ENCODE measurements at places on chromosomes 12 and 14. TPM values are rescaled to one million over a fixed set of nuclear protein-coding genes. Genes with fewer than 3 reads are reported as not detected.
A peak's percentile ranks its signal among the peaks of the same experiment; 100 is the strongest.

- H3K27ac ChIP-seq = peak overlapping the region; percentile 91
- no peak overlapping the region for H3K4me3 ChIP-seq
- H3K27me3 ChIP-seq = no peaks in the 10 kb centered on the region
- no peaks in the 10 kb centered on the region for H3K36me3 ChIP-seq
Measured at GRCh38 chr14:35384455-35385041, 20.0 kb downstream of the NFKBIA start.

GRCh38 chr14:24839617-24840203 is 205.7 kb upstream of the GZMB start:
- H3K4me1 ChIP-seq = peaks cover 2% of the 10 kb centered on the region
- no peaks in the 10 kb centered on the region for H3K36me3 ChIP-seq

- H3K27ac ChIP-seq = no peak overlapping the region
- H3K36me3 ChIP-seq = no peaks in the 10 kb centered on the region
- no peaks in the 10 kb centered on the region for H3K4me1 ChIP-seq
- no peak overlapping the region for H3K4me3 ChIP-seq
- H3K27me3 ChIP-seq = no peaks in the 10 kb centered on the region
Measured at GRCh38 chr14:74207943-74208342, 31.3 kb upstream of the VSX2 start.

DNA sequence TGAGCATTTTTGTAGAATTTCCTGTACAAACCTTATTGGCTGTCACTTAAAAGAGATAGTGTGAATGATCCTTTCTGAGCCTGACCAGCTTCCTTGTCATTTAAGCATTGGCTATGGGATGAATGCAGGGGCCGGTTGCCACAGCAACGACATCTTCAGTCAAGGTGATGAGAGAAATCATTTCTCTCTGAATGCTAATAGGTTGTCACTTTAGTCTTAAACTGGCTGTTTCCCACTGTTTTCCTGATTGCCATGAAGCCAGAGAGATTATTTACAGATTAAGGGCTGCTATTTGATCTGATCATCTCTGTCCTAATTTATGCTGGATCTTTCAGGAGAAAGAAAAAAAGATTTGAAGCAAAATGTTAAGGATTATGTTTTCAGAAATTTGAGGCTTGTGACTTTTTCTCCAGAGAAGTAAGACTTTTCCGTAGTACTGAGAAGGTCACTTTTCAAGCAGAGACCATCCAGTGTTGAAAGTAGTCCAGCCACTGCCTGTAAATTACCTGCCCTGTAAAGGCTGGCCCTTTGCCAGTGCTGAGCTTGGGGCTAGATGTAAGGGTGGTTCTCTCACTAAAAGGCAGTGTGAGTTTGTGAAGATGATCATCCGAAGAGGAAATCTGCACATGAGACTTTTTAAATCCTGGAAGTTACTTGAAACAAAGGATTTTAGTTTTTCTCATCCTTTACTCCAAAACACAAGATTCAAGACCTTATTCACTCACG is 235.6 kb downstream of the DACT1 start:
- no peaks in the 10 kb centered on the region for H3K27me3 ChIP-seq
- peak; percentile 13 for DNase-seq
- H3K4me1 ChIP-seq = no peaks in the 10 kb centered on the region
- H3K4me3 ChIP-seq = no peak overlapping the region
- H3K36me3 ChIP-seq = no peaks in the 10 kb centered on the region

GRCh38 chr14:65349100-65349499 is 63.4 kb upstream of the FUT8 start:
- H3K36me3 ChIP-seq = no peaks in the 10 kb centered on the region
- no peak overlapping the region for H3K27ac ChIP-seq
- DNase-seq = no peak
- H3K27me3 ChIP-seq = no peaks in the 10 kb centered on the region
- no peaks in the 10 kb centered on the region for H3K4me1 ChIP-seq

GRCh38 chr14:35539969-35540368 is 6.0 kb downstream of the INSM2 start:
- no peak overlapping the region for H3K4me3 ChIP-seq
- peaks cover 1% of the 10 kb centered on the region for H3K27me3 ChIP-seq
- H3K27ac ChIP-seq = no peak overlapping the region
- H3K36me3 ChIP-seq = no peaks in the 10 kb centered on the region
- H3K4me1 ChIP-seq = peaks cover 8% of the 10 kb centered on the region

GRCh38 chr12:40208707-40209446 is 15.9 kb upstream of the LRRK2 start:
- H3K36me3 ChIP-seq = no peaks in the 10 kb centered on the region
- H3K4me1 ChIP-seq = no peaks in the 10 kb centered on the region
- no peak overlapping the region for H3K4me3 ChIP-seq
- DNase-seq = no peak
- H3K27me3 ChIP-seq = no peaks in the 10 kb centered on the region

DNA sequence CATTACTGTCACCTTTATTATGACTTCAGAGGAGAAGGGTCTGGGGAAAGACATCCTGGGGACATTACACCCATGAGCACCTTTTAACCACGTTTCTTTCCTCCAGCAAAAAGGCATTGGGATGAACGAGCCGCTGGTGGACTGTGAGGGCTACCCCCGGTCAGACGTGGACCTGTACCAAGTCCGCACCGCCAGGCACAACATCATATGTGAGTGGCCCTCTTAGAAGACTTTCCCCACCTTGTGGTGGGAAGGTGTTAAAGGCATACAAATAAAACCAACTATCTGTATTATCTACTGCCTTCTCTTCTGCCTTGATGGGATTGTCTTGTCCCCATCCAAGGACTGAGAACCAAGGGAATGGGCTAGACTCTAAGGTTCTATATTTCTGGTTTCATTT is 6.0 kb downstream of the PSMD9 start:
- H3K4me1 ChIP-seq = peaks cover 18% of the 10 kb centered on the region
- peaks cover 2% of the 10 kb centered on the region for H3K36me3 ChIP-seq
- DNase-seq = no peak
- H3K27ac ChIP-seq = no peak overlapping the region
- no peak overlapping the region for H3K4me3 ChIP-seq

DNA sequence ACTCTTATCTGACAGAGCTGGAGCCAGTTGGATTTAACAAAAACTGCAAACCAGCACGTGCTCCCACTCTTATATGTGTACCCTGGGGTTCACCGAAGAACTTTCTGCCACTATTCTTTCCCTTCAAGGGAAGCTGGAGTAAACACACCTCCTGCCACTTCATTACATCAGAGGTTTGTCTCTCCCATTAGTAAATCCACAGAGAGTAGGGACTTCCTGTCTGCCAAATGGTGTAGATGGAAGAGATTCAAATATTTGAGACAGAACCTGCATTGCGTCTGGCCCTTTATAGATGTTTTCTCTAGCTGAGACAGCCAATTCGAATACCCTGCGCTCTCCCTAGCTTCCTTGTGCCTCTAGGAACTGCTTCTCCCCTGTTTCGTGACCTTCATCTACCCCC is 29.1 kb upstream of the AEBP2 start:
- no peaks in the 10 kb centered on the region for H3K27me3 ChIP-seq
- H3K36me3 ChIP-seq = no peaks in the 10 kb centered on the region
- H3K27ac ChIP-seq = no peak overlapping the region

- H3K4me1 ChIP-seq = peaks cover 16% of the 10 kb centered on the region
- no peak for DNase-seq
- no peak overlapping the region for H3K4me3 ChIP-seq
Measured at GRCh38 chr12:80299976-80300375, 144.1 kb upstream of the PTPRQ start.

- H3K27me3 ChIP-seq = no peaks in the 10 kb centered on the region
- H3K4me3 ChIP-seq = no peak overlapping the region
- no peak for DNase-seq
- peaks cover 10% of the 10 kb centered on the region for H3K4me1 ChIP-seq
- H3K27ac ChIP-seq = no peak overlapping the region
- H3K36me3 ChIP-seq = no peaks in the 10 kb centered on the region
Measured at GRCh38 chr14:72907886-72908285, 14.0 kb upstream of the DPF3 start.

DNA sequence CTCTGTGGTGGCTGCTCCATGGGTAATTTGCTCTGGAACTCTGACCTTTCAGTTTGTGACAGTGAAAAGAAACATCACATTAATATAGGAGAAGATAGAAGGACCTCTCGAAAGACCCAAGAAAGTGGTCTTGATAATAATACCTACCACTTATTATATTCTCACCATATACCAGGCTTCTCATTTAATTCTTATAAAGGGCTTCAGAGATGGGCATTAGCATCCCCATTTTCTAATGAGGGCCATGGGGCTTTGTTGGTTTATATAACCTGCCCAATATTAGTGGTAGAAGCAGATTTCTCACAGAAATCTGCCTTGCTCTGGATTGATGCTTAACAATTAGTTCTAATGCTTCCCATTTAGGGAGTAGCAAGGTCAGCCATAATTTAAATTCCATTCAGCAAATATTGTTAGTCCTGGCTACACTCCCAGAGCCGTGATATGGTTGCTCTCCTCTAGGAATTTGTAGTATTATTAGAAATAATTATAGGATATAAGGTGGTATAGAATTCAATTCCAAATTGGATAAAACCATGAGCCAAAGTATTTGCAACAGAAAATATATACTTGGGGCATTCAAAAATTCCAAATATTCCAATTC is 7.4 kb upstream of the AMIGO2 start:
- H3K36me3 ChIP-seq = no peaks in the 10 kb centered on the region

GRCh38 chr12:63845726-63846125 is 1.2 kb downstream of the SRGAP1 start:
- no peak for DNase-seq
- H3K36me3 ChIP-seq = no peaks in the 10 kb centered on the region
- H3K27me3 ChIP-seq = no peaks in the 10 kb centered on the region
- no peak overlapping the region for H3K27ac ChIP-seq
- peak overlapping the region; percentile 70 for H3K4me3 ChIP-seq

GRCh38 chr14:98952593-98953350 is 319.2 kb downstream of the BCL11B start:
- no peak overlapping the region for H3K4me3 ChIP-seq
- no peaks in the 10 kb centered on the region for H3K27me3 ChIP-seq
- H3K36me3 ChIP-seq = no peaks in the 10 kb centered on the region
- DNase-seq = no peak

DNA sequence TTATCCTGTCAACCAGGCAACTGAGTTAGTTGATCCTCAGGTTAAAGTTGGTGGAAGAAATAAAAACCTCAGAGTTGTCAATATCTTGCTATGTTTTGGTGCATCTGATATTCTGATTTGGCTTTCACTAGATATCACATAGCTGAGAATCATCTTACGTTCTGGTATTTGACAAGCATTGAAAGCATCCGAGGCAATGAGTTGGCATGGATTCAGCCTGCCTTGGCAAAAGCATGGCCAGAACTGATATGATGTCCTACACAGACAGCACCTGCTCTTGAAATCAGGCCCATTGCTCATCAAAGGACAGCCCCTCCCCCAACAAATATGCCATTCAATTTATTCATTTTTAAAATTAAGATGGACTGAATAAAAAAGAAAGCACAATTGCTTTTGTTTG is 320.7 kb upstream of the ATP2B1 start:
- DNase-seq = no peak
- H3K4me3 ChIP-seq = no peak overlapping the region
- H3K4me1 ChIP-seq = no peaks in the 10 kb centered on the region

GRCh38 chr12:88237954-88238353 is 95.8 kb downstream of the TMTC3 start:
- DNase-seq = no peak
- no peaks in the 10 kb centered on the region for H3K36me3 ChIP-seq
- H3K27ac ChIP-seq = no peak overlapping the region
- no peaks in the 10 kb centered on the region for H3K27me3 ChIP-seq
- H3K4me1 ChIP-seq = no peaks in the 10 kb centered on the region

DNA sequence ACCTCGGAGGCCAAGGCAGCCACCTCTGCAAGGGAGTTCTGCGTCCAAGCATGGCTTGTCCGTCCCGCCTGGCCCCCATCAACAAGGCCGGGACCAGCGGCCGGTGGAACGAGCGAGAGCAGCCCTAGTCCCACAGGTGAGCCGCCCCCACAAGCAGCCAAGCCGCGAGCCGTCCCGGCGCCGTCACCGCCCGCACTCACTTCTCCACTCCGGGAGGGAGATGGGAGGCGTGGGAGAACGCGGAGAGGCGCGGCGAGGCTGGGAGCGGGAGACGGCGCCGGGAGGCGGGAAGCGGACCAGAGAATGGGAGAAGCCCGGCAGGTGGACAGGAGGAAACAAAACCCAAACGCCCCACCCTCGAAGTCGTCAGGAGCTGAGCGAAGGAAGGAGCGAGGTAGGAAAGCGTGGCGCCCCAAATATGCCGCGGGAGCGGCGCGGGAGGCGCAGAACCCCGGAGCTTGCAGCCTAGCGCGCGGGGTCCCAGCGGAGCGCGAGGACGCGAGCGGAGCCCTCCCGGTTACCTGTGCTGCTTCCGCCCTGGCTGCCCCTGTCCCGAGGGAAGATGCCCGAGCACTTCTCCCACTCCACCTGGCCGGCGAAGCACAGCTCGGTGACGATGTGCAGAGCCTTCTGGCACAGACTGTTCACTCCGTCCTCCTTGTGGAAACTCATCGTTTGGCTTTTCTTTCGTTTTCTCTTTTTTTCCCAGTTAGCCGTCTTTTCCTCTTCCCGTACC is 600 bp downstream of the SYT10 start:
- no peaks in the 10 kb centered on the region for H3K4me1 ChIP-seq
- no peak for DNase-seq
- H3K36me3 ChIP-seq = no peaks in the 10 kb centered on the region
- H3K4me3 ChIP-seq = peak overlapping the region; percentile 27

GRCh38 chr12:12784911-12785814 is at the start of gene APOLD1:
APOLD1 (plus strand) TSS chr12:12785659; CDS start chr12:12785692, 33 bp downstream.
- H3K27me3 ChIP-seq = no peaks in the 10 kb centered on the region
- H3K36me3 ChIP-seq = no peaks in the 10 kb centered on the region
- DNase-seq = peak; percentile 19
- H3K27ac ChIP-seq = peak within 1 kb of the TSS; percentile 96
- H3K4me1 ChIP-seq = peaks cover 5% of the 10 kb centered on the region

DNA sequence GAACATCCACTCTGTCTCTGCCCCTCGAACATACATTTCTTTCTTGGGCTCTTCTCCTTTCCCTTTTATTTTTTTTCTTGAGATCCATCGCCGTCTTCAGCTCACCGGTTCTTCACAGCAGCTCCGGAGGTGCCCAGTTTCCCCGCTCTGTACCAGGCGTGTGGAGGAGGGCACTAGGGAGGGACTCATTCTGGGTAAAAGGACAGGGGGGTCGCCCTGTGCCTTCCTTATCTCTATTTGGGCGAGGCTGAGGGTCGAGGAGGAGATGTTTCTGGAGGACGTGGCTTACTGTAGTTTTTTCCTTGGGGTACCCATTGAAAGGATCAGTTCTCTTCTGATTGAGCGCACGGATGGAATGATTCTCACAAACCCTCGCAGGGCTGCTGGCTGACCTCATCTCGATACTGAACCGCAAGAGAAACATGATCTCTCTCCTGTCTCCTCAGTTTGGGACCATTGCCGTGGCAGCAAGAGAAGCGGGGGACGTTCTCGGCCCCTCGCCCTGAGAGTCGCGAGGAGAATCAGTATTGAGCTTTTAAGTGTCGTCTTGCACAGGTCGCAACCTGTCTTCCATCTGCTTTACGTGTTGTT is 386 bp downstream of the LIN52 start:
- H3K4me3 ChIP-seq = no peak overlapping the region
- H3K27me3 ChIP-seq = no peaks in the 10 kb centered on the region
- no peak for DNase-seq
- H3K36me3 ChIP-seq = no peaks in the 10 kb centered on the region
- H3K4me1 ChIP-seq = peaks cover 3% of the 10 kb centered on the region

- no peak overlapping the region for H3K27ac ChIP-seq
- H3K4me1 ChIP-seq = no peaks in the 10 kb centered on the region
- no peaks in the 10 kb centered on the region for H3K27me3 ChIP-seq
- DNase-seq = no peak
Measured at GRCh38 chr12:58588770-58589169, 331.5 kb downstream of the LRIG3 start.

PPFIBP1 gene
- total RNA-seq = 154 TPM

ANKS1B gene
- total RNA-seq = 60.7 TPM

LIN52 gene
- total RNA-seq = 5.8 TPM

STON2 gene
- 202 TPM for total RNA-seq

SLC25A21 gene
- 0.54 TPM for total RNA-seq

SIX6 gene
- total RNA-seq = not detected

GALNT6 gene
- total RNA-seq = 14.1 TPM

ASB2 gene
- total RNA-seq = not detected

CCDC177 gene
- total RNA-seq = not detected

GSC gene
- 4.7 TPM for total RNA-seq

IRF9 gene
- total RNA-seq = 71.6 TPM

ASIC1 gene
- 0.24 TPM for total RNA-seq
